M059J (cell line): ENCODE measurements at places on chromosomes 12 and 14. TPM values are rescaled to one million over a fixed set of nuclear protein-coding genes. Genes with fewer than 3 reads are reported as not detected.

DNA sequence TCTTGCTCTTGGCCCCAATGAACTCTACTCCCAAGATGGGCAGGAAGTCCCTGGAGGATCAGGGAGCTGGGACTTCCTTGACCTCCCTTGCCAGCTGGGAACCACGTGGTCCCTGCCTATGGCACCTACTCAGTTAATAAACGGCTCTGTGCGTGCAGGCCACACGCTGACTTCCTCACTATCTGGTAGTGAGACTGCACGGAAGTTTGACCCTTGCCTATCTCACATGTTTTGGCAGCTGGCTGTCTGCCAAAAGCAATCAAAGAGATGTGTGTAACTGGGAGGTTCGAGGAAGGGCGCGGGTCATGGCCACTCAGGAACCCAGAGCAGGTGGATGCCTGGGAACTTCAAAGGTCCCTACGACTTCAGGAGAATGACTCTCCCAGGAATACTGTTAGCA, 57.9 kb downstream of the RFLNA start:
- DNase-seq: no peak

- peak; percentile 84 for DNase-seq
Measured at GRCh38 chr12:108616941-108617858, 16.5 kb downstream of the SELPLG start.

- peak; percentile 79 for DNase-seq
Measured at GRCh38 chr12:19847294-19848059, 408.2 kb downstream of the AEBP2 start.

DNA sequence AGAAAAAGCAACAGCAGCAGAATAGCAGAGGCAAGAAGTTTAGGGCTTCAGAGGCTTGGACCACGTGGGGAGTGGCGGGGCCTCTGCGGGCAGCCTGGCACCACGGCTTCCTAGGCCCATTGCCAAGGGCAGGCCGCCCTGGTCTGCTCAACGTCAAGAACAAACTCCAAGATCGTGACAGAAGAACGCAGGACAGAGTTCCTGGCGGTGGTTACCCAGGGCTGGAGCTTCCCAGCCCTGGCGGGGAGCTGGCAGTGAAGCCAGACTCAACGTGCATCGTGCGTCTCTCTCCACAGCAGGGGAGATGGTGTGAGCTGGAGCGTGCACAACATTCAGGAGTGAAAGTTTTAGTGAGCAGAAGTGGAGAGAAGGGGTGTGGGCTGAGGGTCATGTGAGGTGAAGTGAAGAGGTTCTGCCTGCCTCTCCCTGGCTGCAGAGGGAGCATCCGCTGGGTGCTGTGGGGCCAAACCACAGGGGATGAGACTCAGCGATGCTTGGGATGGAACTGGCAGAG, 13.9 kb upstream of the CACNA2D4 start:
- DNase-seq: peak; percentile 69

BBS10 gene
- total RNA-seq: 7.0 and 8.9 TPM in 2 replicates

DNA sequence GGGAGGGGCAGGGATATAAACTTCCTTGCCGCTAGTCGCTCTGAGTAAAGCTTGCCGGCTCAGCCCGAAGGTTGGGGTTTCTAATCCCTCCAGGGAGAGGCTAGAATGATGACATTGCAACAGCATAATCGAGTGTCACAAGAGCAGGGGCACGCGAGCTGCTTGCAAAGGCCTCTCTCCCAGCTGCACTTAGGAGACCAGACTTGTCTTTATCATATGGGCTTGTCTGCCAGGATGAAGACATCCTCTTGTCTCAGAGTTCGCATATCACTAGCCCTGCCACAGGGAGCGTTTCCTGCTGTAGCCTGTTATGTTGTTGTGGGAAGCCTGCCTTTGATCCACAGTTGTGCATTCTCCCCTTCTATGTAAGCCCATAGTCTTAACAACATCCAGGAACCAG, 180.0 kb downstream of the ESR2 start:
- no peak for DNase-seq

DNA sequence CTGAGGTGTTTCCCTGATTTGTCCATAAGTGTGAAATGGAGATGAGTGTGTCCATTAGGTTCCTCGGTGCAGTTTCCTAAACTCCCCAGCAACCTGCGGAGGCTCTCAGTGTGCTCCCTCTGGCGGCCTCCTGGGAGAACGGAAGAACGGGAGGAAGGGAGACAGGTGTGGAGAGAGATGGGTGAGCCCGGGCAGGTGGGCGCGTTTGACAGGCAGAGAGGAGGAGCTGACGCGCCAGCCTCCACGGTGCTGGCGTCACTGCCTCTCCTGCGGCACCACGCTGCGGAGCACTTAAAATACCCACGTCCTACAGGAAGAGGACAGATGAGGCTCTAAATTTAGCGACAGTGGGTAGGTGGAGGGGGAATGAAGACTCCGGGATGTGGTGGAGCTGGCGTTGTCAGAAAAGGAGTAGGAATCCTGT, 26.8 kb upstream of the PEX5 start:
- DNase-seq: peak; percentile 25

CCDC175 gene
- not detected in 2 replicates for total RNA-seq

GRCh38 chr12:51692016-51692415, 101.0 kb downstream of the SCN8A start:
- no peak for DNase-seq

SCN8A gene
- 2.7 and 6.4 TPM in 2 replicates for total RNA-seq

E2F7 gene
- total RNA-seq: 27.4 and 36.7 TPM in 2 replicates

B4GALNT1 gene
- 21.6 and 43.3 TPM in 2 replicates for total RNA-seq

DNA sequence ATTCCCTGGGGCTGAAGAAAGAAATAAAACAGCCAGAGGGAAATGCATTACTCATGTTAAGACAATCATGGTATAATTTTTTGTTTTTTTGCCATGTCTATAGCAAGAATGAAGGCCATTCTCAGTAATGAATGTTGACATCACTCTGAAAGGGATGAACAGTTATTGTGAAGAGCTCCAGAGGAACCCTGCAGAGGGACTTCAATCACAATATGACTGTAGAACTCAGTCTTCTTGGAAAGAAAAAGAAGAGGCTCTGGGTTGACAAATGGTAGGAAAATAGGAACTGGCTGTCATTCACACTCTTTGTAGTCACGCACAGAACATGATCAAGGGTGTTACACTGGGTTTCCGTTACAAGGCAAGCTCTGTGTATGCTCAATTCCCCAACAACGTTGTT, 73.8 kb upstream of the DACT1 start:
- no peak for DNase-seq

SLC48A1 gene
- 12.8 and 12.9 TPM in 2 replicates for total RNA-seq

- no peak for DNase-seq
Measured at GRCh38 chr12:85329913-85330312, 49.9 kb downstream of the ALX1 start.

DNA sequence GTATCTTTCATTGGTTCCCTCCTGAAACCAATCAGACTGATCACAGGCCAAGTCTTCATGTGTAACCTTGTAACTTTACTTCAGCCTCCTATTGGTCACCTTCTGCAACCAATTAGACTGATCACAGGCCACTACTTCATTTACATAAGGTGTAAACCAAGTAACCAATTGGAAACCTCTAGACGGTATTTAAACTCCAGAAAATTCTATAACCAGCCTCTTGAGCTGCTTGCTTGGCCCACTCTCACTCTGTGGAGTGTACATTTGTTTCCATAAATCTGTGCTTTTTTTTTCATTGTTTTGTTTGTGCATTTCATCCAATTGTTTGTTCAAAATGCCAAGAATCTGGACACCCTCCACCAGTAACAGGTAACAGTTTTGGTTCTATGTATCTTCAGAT, 47.5 kb downstream of the EIF2S3B start:
- DNase-seq: no peak

GRCh38 chr12:56599797-56600196, 30.3 kb downstream of the BAZ2A start:
- no peak for DNase-seq

DNA sequence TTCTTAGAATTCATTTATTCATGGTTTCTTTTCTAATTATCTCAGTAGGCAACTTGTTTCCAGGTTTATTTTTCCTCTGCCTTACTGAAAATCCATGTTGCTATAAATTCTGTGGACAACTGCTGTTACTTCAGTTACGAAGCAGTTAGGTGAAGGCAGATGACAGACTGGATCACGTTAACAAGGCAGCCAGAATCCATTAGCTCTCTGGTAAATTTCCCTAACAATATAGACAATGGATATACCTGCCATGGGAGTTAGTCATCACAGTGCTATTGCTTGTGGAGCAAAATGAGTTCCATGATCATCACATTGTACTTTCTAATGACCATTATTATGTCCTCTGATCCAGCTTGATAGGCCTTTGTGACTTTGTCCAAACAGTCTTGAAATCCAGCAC, 291.5 kb downstream of the NELL2 start:
- DNase-seq: no peak

DNA sequence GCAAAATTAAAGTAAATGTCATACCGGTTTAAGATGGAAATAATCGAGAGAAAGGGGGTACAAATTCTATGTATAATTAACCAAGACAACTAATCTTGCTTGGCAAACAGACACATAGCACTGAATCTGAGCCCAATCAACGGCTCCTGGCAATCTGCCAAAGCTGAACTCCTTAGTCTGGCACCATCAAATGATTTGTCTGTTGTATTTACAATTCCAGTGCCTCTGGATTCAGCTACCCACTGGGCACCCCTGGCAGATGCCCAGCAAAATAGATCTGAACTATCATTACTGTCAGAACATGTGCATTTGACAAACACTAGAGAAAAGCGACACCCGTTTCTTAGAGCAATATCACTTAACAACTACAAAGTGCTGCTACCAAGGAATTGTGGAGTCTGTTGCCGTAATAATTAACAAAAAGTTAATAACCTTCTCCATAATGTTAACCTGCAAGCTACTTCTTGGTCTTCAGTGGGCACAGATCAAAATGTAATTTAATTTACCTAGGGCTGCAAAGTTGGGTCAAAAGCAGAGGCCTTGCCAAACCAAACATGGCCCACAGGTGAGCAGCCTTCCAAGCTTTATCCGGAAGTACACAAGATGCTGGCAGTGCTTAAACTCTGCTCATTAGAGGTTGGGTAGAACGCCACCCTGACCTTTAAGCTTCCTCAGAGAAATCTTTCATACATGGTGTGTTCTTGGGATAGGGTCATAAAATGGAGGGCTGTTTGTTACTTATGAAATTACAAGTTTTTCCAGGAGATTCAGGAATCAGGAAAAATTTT, 7.6 kb downstream of the EGLN3 start:
- DNase-seq: peak; percentile 47

GRCh38 chr12:115990241-115990640, 287.3 kb downstream of the MED13L start:
- DNase-seq: no peak

DNA sequence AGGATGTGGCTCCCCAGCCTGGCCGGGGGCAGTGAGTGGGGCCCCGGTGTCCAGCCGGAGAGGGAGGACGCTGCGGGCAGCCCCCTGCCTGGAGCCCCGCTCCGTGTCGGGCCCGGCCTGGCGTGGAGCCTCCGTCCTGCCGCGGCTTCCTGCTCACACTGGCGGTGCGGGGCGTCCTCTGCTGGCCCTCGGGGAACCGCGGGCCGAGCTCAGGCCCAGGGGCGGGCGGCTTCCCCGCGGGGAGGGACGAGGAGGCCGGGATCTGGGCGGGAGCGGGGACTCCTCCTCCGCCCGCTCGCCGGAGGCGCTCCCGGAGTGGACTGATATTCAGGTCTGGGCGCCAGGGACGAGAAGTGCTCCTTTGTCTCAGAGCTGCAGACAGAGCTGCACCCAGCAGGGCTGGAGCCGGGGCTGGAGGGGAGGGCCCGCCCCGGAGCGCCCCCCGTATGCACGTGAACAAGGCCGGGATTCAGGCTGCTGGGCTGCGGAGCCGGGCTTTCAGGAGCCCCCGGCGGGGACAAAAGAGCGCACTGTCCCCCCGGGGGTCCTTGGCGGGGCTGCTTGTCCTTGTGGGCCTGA, 2.2 kb downstream of the MMP17 start:
- DNase-seq: peak; percentile 89

CDKL1 gene
- total RNA-seq: 1.7 and 3.7 TPM in 2 replicates

DNA sequence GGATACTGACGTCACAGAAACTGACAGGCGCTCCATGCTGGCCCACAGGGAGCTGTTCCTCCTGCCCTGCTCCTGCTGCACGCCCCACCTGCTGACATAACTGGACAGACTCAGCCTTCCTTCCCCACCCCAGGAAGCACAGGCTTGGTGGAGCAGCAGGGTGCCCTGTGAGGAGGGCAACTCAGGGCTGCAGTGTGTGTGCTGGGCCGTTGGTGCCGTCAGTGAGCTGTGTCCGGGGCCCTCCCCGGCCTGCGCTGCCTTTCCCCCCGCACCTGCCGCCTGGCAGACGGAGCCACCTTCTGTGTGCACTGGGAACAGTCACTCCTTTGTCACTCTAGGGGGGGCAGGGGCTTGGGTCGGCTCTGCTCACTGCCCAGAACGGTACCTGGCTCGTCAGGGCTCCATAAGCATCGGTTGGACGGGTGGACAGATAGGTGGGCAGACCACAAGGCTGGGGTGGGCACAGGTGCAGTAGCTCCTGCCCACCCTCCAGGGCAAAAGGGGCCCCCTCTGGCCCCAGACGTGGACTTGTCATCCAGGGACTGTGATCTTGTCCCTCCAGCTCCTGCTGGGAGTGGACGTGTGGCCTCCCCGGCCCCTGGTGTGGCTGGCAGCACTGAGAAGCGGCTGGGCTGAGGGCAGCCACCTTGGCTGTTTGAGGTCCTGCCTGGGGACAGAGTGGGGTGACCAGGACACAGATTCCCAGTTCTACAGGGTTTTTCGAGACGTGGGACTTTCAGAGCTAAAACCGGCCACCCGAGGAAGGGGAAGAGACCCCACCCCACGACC, 32.8 kb downstream of the FBRSL1 start:
- no peak for DNase-seq

GRCh38 chr12:104634044-104634443, 177.3 kb downstream of the CHST11 start:
- DNase-seq: no peak

GRCh38 chr12:50780013-50780412, 16.1 kb downstream of the ATF1 start:
- DNase-seq: no peak

DNA sequence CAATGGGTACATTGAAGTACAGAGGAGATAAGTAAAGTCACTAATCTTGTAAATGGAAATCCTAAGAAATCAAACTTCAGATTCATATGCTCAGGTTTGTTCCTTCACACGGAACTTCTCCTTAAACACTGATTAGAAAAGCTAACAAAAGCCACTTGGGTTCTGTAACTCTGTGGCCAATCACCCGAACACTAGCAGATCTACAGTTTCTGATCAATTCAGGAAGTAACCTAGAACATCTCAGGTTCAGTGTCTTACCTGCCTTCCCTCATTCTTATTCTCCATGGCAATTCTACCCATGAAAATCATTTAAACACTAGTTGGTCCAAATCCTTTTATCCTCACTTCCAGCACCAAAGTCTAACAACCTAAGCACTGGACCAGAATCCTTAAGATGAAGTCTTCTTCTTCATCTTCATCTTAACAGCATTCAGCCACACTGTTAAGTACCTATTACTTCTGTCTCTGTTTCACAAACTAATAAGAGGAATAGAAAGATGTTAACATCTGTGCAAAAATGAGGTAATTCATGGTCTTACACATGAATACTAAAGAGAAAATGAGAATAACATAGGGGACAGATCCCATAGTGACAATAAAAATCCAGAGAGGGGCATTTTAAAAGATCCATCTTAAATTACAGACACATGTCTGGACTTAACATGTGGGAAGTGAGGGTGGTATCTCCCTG, 184.5 kb downstream of the SSPN start:
- DNase-seq: no peak
